Right atrium auricular region (tissue), 2 donors: ENCODE measurements at places on chromosomes 2 and 18. TPM values are rescaled to one million over a fixed set of nuclear protein-coding genes. Genes with fewer than 3 reads are reported as not detected.
A peak's percentile ranks its signal among the peaks of the same experiment; 100 is the strongest.

GRCh38 chr18:66513996-66514395, 89.9 kb downstream of the CDH19 start:
- no peak for DNase-seq

GRCh38 chr2:52956766-52957165, 810.8 kb upstream of the CHAC2 start:
- DNase-seq, result no peak

DNA sequence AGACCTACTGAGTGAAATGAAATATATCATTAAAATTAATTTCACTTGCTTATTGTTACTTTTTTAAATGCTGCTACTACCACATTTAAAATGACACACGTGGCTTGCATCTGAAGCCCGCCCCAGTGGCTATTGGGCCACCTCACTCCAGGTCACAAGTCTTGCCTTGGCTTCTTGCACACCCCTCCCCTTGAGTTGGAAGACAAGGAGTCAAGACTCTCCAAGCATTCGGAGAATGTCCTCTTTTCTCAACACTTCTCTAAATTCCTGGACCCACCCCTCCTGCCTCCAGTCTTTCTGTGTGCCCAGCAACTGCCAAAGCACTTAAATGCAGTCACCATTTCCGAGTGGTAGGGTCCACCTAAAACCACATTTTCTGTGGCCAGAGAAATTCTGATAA, 73.4 kb downstream of the ZBTB7C start:
- DNase-seq, result no peak

DNA sequence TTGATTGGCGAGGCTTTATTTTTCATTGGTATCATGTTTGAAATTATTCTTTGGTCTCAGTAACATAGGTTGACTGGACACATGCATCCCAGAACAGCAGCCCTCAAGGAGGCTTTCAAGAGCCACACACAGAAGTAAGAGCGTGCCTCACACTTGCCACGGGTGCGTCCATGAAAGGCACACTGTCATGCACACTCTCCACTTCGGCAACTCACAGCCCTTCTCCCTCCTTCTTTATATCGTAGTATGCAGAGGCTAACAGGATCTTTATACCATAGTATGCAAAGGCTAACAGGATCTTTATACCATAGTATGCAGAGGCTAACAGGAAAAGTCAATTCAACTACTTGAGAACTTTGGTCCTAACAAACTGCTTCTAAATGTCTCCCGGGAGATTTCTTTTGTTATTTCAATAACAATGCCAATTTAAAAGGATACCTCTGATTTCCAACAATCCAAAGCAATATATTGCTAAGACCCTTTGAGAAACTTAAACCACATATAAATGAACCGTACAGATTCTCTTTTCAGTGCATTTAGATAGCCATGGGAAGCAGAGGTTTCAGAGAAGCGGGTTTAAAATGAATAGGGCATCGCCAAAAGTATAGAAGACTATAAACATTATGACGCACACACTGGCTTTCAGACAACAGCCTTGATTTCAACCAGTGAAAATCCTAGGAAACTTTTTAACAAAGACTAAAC, 26.5 kb upstream of the ZNF516 start:
- no peak for DNase-seq

DNA sequence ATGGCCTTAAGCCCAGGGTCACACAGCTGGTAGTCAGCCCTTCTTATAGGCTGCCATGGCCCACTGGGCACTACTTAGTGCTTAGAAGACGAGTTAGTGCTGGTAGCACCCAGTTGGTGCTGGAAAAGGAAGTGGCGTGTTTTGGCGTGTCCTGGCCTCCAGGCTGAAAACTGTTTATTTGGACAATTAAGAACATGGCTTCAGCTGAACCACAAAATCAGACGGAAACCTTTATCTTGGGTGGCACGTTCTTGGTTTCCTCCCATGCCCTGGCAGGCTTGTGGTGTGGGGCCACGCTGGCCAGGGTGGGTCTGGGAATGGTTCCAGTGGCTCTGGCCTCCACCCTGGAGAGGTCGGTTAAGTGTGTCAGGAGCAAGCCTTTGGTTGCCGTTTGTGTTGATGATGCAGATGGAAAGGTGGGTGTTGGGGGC, 141.5 kb upstream of the HAAO start:
- no peak for DNase-seq

- DNase-seq, result no peak
These were observed 85.9 kb downstream of the EIPR1 start for GRCh38 chr2:3291750-3292149.

DNA sequence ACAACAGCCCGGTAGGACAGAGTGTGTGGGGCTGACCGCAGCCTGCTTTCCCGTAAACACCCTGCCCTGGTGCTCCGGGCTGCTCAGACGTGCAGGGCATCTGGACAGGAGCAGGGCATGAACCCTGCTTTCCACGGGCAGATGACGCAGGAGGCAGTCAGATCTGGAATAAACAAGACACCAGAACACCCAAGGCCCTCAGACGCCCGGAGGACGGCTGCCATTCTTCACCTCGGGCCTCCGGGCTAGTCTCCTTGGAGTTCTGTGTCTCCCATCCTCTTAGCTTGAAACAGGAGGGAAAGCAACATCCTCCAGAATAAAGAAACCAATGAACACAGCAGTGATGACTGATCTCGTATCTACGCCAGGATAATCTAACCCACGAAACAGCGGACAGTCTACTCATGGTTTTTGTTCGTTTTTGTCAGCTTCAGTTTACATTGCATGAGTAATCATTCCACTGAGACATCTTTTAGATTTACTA, 7.3 kb downstream of the PXDN start:
- peak; percentile 55 for DNase-seq

GRCh38 chr2:210460322-210461227, 16.0 kb downstream of the LANCL1 start:
- DNase-seq, result no peak

GRCh38 chr18:77062518-77063003, 70.0 kb downstream of the MBP start:
- peak; percentile 36 for DNase-seq

- DNase-seq, result no peak
These were observed 53.6 kb downstream of the DDX1 start for GRCh38 chr2:15645300-15645699.

DNA sequence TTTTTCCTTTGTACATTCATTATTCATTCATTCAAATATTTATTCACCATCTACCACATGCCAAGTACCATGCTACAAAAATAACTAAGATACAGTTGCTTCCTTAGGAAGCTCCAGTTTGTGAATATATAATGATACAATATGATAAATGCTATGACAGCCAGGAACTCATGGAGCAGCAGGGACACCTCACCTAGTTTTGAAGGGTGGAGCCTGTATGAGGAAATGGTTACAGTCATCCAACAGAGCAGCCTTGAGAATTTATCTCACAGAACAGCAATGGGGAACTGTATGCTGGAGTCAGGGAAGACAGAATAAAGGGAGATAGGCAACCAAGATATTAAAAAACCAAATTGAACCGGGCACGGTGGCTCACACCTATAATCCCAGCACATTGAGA, 124.0 kb downstream of the OSBPL1A start:
- DNase-seq, result no peak

The PTPRM gene
- 106 TPM for total RNA-seq

The TEKT4 gene
- not detected for total RNA-seq

The FSIP2 gene
- total RNA-seq, result 0.22 TPM

The OTOS gene
- not detected for total RNA-seq

The ANTXR1 gene
- total RNA-seq, result 27.3 TPM

The FEV gene
- not detected for total RNA-seq
